ENCODE measurements at places on chromosomes 2 and 18.

DNA sequence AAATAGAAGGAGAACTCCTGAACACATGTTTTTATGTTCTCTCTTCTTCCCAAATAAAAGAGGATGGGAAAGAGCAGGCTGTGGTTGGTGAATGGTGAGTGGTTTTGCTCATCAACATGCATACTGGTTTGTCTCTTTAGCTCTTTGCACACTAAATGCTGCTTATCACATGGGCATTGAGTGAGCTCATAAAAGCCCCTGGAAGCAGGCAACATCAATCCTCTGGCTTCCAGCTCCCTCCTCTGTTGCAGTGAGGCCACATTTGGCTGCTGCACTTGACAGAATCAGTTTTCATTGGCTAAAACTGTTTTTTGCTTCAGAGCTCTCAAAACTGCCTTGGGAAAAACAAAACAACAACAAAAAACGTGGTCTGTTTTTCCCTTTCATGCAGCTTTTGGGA, 1308.2 kb upstream of the NRXN1 start:
- DNase-seq = no peak

DNA sequence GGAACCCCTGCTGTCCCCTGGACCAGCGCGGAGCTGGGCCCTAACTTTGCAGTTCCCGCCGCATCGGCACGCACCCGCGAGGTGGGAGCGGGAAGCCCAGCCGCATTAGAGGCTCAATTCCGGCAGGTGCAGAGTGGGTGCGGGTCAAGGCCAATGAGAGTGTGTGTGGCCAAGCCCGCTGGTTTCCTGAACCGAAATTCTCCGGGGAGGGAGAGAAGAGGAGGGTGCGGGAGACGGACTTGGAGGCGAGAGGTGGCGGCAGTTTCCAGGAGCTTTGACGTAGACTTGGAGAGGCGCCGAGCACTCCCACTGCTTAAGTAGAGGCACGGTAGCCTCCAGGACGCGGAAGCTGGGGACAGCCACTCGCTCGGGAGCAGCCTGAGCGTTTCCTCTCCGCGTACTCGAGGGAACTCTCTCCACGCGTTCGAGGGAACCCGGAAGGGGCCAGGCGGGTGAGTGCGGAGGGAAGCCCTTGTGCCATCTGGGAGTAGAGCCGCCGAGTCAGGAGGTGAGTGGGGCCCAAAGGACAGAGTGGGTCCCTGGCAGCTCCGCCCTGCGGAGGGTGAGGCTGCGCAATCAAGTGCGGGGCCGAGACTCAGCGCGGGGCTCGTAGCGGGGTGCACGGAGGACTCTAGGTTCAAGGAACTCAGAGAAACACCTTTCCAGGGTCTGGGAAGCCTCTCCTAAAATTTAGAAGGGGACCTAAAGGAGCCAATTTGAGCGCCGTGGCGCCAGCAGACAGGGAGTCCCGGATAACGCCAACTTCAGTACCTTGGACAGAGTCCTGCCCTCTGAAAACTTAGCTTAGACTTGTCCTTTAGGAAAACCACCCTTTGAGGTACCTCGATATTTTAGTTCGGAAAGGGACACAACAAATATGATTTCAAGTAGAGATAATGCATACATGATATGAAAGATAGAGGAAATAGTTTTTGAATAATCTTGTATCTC, at the start of gene FAM237A:
Gene FAM237A (plus strand): TSS at position 413 of the 951 bp plus-strand sequence. CDS start 1,750 bp downstream, outside the sequence.
- DNase-seq = peak; percentile 73

- no peak for DNase-seq
Observed at GRCh38 chr2:136126021-136126420, 8.1 kb upstream of the CXCR4 start.

GRCh38 chr2:214019973-214020345, 390.9 kb upstream of the VWC2L start:
- DNase-seq = no peak

- no peak for DNase-seq
Observed at GRCh38 chr2:128449226-128450061, 130.8 kb upstream of the HS6ST1 start.

All from cardiac muscle cell (in vitro differentiated cells and primary cell).